ENCODE measurements at places on chromosomes 3 and 15. TPM values are rescaled to one million over a fixed set of nuclear protein-coding genes. Genes with fewer than 3 reads are reported as not detected.

TRH gene
- total RNA-seq, result not detected

MAP6D1 gene
- total RNA-seq, result 1.1 TPM

ATG3 gene
- total RNA-seq, result 52.3 TPM

RPUSD2 gene
- total RNA-seq, result 6.1 TPM

DNA sequence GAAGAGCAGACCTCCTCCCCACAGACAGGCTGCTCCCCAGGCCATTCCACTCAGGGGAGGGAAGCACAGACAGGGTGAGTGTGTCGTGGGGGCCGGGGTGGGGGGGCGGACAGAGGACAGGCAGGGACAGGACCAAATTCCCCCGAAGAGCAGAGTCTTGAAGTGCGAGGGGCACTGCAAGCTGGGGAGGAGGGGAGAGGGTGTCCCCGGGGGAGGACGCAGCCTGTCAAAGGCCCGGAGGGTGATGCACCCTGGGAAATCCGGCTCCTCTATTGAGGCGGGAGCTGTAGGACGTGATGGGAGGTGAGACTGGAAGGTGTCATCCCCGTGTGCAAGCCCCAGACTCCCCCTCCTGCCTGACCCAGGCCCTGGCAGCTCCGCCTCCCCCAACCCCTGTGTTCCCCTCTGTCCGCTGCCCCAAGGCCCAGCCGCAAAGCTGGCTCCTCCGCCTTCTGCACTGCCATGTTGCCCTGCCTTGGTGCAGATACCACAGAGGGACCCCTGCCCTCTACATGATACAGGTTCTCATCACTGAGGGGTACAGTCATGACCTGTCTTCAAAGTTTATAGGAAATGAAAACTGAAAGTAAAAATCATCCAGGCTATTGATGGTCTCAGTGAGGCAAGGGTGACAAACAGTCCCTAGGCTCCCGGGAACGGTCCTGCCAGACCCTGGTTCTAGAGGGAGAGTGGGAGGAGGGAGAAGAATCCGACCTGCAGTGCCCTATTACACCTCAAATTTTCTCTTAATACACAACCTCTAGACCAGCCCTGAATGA, 76.3 kb upstream of the IQSEC1 start:
- DNase-seq, result peak; percentile 35

DNA sequence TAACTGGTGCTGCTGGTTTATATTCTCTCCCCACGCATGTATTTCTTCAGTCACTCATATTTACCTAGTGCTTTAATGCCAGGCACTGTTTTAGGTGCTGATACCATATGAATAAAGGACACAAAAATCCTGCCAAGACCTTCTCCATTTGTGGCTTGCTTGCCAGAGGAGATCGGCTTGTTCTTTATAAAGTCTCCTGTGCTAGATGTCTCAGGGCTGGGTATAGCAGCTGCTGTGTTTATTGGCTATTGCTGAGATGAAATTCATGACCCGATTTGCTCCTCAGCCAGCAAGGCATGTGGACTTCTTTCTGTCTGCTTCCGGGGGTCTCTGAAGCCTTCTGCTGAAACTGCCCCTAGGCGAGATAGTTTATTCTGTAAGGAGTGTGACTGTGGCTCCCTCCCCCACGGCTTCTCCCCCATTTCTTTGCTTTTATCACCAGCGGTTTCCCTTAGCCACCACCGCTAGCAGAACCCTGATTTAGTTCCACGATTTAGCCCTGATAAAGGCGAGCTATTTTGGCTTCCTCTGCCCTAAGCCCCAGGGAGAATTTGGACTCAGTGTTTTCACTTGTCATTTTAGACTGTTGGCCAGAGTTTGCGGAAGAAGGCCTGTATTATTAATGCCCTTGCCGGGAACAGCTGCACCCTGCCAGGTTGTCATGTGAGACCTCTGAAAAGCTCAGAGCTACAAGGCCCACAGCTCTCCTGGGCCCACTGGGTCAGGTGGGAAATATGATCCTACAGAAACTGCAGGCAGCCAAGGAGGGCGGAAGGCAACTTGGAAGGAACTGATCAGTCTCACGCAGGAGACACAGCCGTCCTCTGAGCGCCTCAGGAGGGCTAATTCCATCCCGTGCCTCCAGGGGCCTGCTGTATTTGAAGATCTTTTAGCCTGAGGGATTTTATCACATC, 46.8 kb downstream of the ST6GAL1 start:
- peak; percentile 68 for DNase-seq

DNA sequence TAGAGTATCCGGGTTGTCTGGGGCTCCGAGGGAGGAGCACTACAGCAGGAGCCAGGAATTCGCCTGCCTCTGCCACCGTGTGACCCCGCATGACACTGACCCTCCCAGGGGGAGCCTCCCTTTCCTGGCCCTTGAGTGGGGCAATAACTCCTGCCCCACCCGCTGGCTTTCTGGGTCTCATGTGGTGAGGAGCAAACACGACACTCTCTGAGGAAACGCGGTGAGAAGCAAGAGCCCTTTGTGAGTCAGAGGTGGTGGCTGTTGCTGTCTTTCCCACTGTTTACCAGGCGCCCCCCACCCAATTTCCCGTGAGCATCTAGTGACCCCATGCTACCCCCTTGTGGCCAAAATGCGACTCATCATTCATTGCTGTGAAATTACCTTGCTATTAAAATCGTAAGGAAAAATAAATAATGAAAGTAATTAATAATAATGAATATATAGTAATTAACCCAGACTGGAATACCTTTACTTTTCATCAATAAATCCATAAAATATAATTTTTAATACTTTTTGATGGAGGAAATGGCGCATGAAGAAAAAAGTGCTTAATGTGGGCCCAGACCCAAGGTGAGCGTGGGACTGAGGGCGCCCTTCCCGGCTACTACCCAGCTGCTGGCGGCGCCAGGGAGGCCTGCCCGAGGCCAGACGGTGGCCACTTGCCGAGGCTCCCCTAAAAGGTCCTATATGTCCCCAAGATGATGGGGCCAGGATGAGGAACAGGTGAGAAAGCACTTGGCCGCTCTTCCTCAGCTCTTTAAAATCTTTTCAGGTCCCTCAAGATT, 29.3 kb downstream of the CCNL1 start:
- DNase-seq, result peak; percentile 77

GRCh38 chr15:62896969-62897486, 145.5 kb upstream of the TPM1 start:
- peak; percentile 91 for DNase-seq

DNA sequence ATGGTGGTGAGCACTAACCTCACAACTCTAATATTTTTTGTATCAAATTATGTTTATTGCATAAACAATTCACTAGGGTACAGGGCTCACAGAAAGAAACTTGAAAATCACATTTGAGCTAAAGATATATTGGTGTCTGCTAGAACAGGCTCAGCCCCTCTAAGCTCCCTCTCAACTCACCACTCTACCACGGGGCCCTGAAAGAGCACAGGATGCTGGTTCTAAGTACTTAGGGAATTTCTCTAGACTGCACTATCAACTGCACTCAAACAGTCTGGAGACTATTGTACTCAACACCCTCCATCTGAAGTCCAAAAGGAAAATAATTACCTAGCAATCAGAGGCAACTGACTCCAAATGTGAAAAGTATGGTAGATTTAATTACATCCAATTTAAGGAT, 98.7 kb upstream of the STRIT1 start:
- no peak for DNase-seq

- no peak for DNase-seq
Measured at GRCh38 chr3:194744826-194745225, 59.1 kb downstream of the FAM43A start.

- no peak for DNase-seq
Measured at GRCh38 chr3:188853856-188854771, 317.7 kb upstream of the TPRG1 start.

- DNase-seq, result no peak
Measured at GRCh38 chr15:71195242-71195641, 80.0 kb downstream of the THSD4 start.

DNA sequence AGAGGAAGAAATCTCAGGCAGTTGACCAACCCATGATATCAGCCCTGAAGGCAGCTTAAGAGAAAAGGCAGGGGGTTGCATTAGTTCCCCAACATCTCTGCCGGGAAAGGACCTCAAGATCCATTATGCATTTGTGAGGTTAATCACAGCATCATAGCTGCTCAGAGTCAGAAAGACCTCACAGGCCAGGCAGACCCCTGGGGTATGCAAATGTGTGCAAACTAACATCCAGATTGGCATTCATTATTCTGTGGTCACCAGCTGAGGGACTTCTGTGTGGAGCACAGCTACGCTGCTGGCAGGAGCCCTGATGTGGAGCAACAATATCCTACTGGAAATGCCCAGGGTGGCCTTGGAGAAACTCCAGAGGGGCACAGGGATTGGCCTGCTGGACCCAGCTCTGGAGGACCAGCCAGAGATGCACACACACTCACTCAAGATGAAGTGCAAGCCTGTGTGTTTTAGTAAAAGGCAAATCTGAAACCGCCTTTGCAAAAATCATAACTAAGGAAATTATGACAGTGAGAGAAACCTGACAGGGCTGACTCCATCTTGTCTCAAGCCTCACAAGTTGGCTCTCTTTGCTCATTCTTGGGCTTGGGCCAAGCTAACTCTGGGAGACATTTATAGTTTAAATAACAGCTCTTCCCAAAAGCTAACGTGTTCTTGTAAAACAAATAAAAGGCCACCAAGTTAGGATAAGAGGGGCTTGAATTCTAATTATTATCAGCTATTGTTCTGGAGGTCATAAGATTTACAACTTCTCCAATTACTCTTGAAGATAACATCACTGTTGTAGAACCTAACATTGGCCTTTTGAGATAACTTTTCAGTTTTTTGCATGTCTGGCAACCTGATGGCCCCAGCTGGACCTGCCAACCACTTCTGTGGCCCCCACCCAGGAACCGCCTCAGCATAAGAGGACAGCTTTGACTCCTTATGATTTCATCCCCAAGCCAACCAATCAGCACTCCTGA, 257.1 kb downstream of the UACA start:
- DNase-seq, result no peak

DNA sequence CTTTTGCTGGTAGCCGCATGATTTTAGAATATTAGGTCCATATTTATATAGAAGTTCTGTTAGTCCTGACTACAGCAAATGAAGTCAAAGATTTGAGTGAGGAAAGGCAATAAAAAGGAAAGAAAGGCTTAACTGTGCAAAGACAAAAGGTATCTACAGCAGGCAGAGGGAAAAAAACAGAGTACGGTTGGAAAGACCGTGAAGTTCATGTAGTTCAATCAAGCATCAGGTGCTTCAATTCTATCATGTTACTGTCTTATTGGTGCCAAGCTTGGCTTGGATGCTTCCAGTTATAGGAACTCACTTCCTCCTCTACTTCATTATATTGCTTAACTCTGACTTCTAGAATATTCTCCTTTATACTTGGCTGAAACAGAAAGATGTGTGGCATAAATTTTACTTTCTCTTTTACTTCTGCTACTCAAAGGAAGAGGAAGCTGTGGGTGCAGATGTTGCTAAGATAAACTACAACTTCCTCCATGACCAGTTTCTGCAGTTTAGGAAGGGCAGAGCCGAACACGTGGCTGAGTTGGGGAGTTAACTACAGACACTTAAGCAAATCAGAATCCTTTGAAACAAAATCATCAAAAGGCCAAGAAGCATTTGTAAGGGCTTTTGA, 72.6 kb upstream of the ZBED2 start:
- DNase-seq, result no peak

GRCh38 chr3:194030372-194030771, 105.6 kb upstream of the HES1 start:
- DNase-seq, result no peak

All from sciatic nerve (tissue), 2 donors.